GM23248 (cell line): ENCODE measurements at places on chromosomes 1 and 21. TPM values are rescaled to one million over a fixed set of nuclear protein-coding genes. Genes with fewer than 3 reads are reported as not detected.

RAB3B gene
- total RNA-seq: 65.3 and 67.3 TPM in 2 replicates

AK5 gene
- 65.3 and 81.3 TPM in 2 replicates for total RNA-seq

OR10J4 gene
- not detected in 2 replicates for total RNA-seq

RTCA gene
- total RNA-seq: 42.7 and 66.4 TPM in 2 replicates

AADACL3 gene
- not detected in 2 replicates for total RNA-seq

SPATA45 gene
- total RNA-seq: not detected in 2 replicates

OR10J1 gene
- not detected in 2 replicates for total RNA-seq

ATP13A2 gene
- 29.6 and 44.6 TPM in 2 replicates for total RNA-seq

C1orf116 gene
- total RNA-seq: not detected in 2 replicates

S1PR1 gene
- total RNA-seq: 42.6 and 44.3 TPM in 2 replicates

KCNJ10 gene
- not detected in 2 replicates for total RNA-seq

IQCC gene
- total RNA-seq: 0.97 and 1.4 TPM in 2 replicates

FMO4 gene
- total RNA-seq: 1.6 and 1.7 TPM in 2 replicates

CCDC30 gene
- total RNA-seq: 0.13 and 0.65 TPM in 2 replicates

HSD3B1 gene
- total RNA-seq: not detected in 2 replicates

PAQR6 gene
- 0.54 and 0.63 TPM in 2 replicates for total RNA-seq

SERPINC1 gene
- total RNA-seq: not detected in 2 replicates

ARHGAP29 gene
- 114 and 120 TPM in 2 replicates for total RNA-seq

GRCh38 chr1:196558411-196558810 lies 49.8 kb downstream of the KCNT2 start:
- DNase-seq: peak; percentile 88

GRCh38 chr1:156591432-156592157 lies at the start of gene NAXE:
NAXE (plus strand) TSS chr1:156591776; CDS start chr1:156591805, 29 bp downstream.
- peak; percentile 85 for DNase-seq

GRCh38 chr1:87093286-87093685 lies 178.9 kb downstream of the HS2ST1 start:
- peak; percentile 33 for DNase-seq

- no peak for DNase-seq
Measured at GRCh38 chr1:61743716-61744580, 1.7 kb downstream of the PATJ start.

- DNase-seq: no peak
Measured at GRCh38 chr1:94624203-94624602, 82.6 kb upstream of the F3 start.

- DNase-seq: no peak
Measured at GRCh38 chr1:60463786-60464185, 390.2 kb upstream of the C1orf87 start.

DNA sequence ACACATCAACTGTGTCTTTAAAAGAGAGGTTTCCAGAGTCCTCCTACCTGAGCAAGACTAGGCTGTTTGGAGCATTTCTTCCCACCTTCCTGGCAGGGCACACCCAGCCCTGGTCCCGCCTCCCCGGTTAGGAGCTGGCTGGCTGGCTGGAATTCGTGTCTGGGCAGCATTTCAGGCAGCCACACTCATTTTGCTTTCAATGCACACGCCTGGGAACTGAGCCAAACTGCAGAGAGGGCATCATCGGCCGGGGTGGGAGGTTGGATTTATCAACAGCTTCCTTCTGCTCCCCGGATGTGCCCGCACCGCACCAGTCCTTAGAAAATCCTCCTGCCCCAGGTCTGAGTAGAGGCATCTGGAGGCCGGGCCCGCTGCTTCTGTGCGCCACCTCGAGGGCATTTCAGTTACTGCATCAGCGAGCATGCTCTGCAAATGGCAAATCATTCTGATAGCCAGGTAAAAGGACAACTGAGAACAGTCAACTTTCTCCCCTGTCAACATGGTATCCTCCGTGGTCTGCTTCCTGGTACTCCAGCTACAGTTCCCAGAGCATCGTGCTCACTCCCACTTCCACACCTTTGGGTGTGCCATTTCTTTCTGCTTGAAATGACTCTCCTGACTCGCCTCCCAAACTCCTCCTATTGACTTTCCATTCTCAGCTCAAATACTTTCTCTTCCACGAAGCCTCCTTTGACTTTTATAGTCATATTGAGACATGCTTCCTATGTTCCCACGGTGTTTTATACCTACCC lies 20.6 kb downstream of the TCEA3 start:
- peak; percentile 96 for DNase-seq

DNA sequence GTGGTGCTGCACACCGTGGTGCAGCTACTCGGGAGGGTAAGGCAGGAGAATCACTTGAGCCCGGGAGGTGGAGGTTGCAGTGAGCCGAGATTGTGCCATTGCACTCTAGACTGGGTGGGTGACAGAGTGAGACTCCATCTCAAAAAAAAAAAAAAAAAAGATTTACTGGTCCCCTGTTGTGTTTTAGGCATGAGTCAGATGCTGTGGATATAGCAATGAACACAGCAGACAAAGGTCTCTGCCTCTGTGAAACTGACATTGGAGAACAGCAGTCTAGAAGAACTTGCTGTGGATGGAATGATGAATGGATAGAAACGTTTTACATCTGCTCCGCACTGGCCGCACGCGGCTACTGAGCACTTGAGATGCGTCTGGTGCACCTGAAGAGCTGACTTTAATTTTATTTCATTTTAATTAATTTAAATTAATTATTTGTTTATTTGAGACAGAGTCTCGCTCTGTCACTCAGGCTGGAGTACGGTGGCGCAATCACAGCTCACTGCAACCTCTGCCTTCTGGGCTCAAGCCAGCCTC lies 24.5 kb upstream of the EPHA2 start:
- peak; percentile 65 for DNase-seq

DNA sequence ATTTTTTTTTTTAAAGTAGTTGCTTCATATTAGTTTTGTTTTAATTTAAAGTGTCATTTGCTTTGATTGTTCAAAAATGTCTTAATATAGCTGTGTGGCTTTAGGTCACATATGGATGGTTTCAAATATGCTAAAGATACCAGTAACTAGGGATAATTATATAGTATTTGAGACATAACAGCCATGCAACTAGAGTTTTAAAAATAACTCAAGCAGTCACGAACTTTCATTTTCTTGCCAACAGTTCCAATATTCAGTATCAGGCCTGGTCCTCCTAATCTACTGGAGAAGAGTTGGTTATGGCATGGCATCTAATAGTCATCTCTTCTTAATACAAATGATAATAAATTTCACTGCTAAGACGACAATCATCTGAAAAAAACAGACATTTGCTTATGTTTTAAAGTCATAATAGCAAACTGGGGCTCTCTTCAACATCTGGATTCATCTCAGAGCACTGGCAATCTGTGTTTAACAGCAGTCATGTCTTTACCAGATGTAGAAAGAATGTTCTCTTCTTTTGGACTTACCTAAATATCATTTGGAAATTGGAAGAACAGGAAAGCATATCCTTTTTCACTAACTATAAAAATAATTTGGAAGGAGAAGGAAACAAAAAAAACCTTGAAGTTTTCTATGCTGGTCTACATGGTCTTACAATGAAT lies 24.1 kb upstream of the A3GALT2 start:
- peak; percentile 42 for DNase-seq

DNA sequence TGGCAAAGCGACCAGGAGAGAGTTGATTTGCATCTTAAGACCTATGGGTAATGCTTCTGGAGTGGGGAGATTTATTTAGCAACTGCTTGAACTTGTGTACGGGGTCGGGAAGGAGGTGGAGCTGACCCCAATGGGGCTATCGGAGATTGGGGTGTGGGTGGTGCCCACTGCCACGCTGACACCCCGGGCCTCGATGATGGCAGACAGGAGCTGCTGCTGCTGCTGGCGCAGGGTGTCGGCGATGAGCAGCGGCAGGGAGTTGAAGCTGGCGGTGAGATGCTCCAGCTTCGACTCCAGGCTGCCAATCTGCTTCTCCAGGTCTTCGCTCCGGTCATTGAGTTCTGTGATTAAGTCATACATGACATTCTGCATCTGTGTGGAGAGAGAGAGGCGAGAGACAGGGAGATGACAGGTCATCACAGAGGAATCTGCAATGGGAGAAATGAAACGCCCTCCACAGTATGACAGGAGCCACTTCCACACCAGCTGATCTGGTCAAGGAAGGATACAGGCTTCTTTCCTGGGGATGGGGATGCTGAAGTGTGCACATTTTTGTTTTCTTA lies 100.0 kb upstream of the ADAR start:
- DNase-seq: no peak

GRCh38 chr1:181135815-181136737 lies 47.6 kb downstream of the IER5 start:
- peak; percentile 97 for DNase-seq

- DNase-seq: peak; percentile 36
Measured at GRCh38 chr1:205365945-205366463, 9.3 kb upstream of the KLHDC8A start.

DNA sequence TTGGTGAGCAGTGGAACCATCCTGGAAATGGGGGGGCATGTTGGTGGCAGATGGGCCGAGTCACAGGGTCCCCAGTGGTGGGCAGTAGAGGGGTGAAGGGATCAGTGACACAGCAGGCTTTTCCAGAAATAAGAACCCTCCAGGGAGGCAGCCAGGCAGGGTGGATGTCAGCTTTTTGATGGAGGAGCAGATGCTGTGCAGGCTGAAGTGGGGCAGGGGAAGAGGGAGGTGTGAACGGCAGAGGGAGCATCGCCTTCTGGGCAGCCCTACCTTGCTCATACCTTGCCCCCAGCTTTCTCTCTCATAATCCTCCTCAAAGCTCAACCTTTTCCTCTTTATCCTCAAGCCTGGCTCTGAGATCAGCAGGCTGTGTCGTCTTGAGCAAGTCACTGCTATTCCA lies 131.8 kb upstream of the IPO9 start:
- no peak for DNase-seq

- no peak for DNase-seq
Measured at GRCh38 chr21:44865561-44866280, 7.8 kb downstream of the PTTG1IP start.

DNA sequence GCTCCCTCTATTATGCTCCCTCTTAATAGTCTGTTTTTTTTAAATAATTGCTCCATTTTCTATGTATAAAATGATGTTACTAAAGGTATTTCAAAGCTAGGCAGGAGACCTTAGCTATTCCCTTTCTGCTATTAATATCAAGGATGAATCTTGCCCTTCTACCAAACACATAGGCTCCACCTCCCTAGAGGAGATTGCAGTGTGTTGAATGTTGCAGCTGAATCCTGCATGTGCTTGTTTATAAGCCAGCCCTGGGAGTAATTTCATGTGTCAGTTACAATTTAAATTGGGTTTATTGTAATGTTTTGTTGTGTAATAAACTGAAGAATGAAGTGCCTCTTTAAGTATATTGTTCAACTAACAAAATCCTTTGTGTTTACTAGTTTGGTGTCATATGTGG lies 66.0 kb downstream of the TMEM200B start:
- no peak for DNase-seq

DNA sequence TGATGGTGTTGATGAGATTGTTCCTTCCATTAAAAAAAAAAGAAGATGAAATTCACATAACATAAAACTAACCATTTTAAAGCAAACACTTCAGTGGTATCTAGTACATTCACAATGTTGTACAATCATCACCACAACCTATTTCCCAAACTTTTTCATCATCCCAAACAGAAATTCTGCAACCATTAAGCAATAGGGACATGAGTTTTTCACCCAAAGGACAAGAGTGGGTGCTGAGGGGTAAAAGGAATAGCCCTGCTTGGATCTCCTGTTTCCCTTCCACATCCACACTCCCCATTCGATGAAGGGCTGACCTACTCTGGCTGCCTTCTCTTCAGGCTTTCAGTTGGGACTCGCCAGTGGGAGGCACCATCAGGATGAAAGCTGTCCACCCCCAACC lies 59.3 kb downstream of the SLC9A1 start:
- DNase-seq: no peak

- peak; percentile 28 for DNase-seq
Measured at GRCh38 chr1:161266202-161266601, 7.7 kb downstream of the PCP4L1 start.

DNA sequence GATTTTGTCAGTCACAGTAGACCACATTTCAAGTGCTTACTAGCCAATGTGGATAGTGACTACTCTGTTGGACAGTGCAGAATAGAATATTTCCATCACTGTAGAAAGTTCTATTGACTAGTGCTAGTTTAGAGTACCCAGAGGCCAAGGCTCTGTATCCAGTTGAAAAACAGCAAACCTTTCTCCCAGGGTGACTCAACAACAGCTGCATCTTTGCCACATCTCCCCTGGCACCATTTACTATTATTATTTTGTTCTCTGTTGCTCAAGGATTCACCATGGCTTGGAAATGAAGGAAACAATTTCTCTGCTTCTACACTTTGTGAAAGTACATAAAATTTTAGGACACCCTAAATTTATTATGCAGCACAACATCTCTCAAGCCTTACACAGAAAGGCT lies 85.3 kb upstream of the WDR26 start:
- DNase-seq: peak; percentile 51

- DNase-seq: no peak
Measured at GRCh38 chr1:213828867-213829266, 158.9 kb upstream of the PROX1 start.

DNA sequence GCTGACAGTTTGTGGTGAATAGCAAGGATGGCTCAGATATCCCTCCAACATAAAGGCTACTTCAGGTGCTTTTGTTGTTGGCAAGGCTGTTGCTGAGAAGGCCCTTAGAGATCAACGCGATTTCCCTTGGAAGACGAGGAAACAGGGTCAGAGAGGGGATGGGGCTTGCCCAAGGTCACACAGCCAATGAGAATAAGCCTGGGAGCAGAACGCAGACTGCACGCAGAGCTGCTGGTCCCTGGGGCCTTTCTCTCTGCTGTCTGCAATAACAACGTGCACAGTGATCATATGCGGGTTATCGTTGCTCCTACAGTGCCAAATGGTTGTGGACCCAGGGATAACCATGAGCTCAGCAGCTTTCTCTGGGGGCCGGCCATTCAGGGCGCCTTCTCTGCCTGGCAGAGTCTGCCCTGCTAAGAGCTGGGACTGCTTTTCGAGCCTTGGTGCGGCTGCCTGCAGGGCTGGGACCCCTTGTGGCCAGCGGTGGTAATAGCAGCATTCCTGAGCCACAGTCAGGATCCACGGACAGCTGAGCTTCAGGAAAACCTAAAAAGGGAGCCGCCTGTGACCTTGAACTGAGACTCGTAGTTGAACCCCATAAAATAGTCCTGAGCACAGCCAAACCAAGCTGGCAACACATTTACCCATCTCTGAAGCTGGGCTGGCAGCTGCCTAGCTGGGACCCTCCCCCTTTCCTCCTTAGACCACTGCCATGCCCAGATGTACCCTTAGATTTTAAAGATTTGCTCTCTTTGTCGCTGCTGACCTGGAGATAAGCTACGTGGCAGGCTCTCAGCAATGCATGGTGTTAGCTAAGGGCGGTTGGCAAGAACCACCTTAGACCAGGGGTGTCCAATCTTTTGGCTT lies 39.8 kb downstream of the HTR6 start:
- DNase-seq: peak; percentile 84

- DNase-seq: peak; percentile 18
Measured at GRCh38 chr1:226332947-226333346, 24.0 kb upstream of the LIN9 start.
